LoVo (cell line): ENCODE measurements at places on chromosomes 4 and X.

DNA sequence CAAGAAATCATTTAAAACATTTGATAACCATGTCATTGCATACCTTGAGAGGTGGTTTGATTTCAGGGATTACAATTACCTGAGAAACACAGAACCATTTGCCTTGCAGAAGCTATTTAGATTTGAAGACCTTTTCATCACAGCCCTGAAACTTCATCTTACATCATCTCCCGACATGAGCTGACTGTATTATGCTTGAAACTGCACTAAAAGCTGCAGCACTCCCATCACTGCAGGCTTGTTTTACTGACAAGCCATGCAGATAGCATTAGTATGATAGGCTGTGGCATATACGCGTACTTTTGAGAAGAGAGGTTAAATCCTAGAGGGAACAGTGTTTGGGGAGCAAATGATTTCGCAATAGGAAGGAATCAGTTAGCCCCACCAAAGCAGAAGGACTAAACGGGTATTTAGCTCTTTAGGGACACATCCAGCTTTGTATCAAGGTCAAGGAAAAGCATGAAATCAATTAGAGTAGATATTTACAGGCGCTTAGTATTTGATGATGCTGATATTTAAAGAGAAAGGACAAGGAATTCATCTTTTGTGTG lies 133.2 kb upstream of the DIAPH2 start:
- no peak for DNase-seq

DNA sequence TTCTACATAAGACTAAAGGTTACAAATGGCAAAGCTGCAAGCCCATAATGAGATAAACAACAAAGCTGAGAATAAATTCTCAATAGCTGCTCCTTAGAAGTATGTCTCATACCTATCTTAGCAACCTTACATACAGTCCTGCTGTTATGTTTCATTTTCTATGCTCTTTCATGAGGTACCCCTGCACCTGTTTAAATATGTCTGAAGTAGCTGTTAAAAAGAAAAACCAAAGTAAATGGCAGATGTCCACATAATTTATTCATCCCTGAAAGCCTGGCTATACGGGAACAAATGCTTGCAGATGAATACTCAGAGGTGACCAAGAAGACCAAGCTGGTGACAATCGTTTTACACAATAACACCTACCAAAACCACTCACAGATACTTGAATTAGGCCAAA lies 22.5 kb downstream of the PPA2 start:
- DNase-seq = no peak

DNA sequence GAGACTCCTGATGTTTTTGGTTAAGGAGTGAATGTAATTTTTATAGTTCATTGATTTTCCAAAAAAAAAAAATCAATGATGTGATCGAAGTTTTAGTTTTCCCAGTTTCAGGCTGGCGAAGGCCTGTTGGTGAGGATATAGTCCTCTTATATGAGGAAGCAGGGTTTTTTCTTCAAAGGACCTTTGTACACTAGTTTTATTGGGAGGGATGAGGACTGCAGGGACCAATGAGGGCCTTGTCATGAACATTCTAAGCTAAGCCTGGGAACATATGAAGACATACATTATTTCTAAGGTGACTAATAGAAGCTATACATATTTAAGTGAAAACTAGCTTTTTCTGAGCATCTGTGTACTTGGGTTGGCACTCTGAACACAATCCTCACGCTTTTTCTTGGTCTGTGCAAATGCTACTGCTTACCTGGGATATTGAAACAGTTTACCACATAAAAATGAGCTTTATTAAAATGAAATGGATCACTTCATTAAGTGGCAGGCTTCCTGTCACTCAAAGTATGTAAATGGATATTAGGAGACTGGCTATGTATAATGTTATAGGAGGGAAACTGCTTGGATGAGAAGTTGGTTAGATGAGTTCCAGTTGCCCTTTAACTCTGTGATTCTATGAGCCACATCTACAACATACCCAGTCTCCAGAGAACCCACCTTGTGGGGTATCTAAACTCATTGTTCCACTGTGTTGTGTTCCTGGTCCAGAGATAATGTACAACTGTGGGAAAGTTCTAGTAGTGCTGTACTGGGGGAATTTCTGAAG lies 43.5 kb downstream of the SLC4A4 start:
- DNase-seq = no peak

GRCh38 chr4:41745292-41746024 lies 3.1 kb downstream of the PHOX2B start:
- no peak for DNase-seq

DNA sequence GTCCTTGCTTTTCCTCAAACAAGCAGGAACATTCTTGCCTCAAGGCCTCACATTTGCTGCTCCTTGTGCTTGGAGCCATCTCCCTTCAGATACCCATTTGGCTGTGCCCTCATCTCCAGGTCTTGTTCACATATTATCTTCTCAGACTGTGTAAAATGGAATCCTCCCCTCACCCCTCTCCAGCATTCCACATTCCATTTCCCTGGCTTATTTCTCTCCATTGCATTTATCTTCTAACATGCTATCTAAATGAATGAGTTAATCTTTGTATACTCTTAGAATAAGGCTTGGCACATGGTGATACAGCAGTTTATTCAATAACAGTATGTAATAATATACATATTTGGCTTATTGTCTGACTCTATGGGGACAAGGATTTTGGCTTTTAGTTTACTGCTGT lies 8.8 kb upstream of the GALNT7 start:
- DNase-seq = no peak

- no peak for DNase-seq
Observed at GRCh38 chrX:95907081-95907480, 777.6 kb upstream of the DIAPH2 start.

DNA sequence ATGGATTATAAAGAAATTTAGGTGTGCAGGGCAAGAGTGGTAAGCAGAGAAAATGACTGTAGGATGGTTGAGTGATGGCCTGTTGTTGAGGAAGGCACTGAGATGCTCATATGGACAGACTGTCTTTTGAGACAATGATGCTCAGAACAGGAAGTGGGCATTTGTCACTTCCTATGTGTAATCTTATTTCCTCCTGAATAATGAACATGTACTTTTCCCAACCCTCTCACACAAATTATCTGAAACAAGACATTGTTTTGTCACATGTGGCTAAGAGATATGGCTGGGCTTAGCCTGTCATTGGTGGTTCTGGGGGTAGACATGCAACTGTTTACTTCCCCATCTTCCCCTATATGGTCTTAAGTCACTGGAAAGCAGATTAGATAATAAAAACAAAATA lies 240.5 kb downstream of the CFAP47 start:
- DNase-seq = no peak

DNA sequence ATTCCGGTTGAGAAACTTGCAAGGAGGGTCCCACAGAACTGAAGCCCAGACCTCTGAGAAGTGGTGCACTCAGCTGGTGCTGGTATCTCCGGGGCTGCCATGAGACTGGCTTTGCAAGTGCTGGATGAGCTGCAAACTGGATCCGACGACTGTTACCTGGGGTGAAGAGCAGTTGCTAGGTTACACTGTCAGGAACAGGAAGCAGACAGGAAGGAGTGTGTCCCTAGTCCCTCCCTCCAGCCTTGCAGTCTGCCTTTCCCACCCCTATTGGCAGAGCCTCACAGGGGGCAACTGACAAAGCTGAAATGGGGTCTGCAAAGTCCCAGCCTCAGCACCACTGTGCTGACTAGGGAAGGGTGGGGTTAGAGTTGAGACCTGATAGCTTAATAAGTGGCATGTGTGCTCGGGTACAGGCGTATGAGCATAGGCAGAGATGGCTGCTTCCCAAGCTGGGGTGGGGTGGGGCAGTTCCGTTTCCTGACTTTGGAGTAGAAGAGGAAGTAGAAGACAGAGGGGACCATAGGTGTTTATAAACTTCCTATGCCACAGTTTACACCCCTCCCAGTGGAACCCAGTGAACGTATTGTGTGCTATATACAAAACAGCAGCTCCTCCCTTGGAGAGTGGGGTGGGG lies 18.0 kb downstream of the PPEF1 start:
- no peak for DNase-seq

GRCh38 chr4:144556636-144557035 lies 89.3 kb upstream of the HHIP start:
- DNase-seq = no peak

- DNase-seq = no peak
Observed at GRCh38 chrX:108216919-108217571, 125.5 kb downstream of the ATG4A start.

- DNase-seq = peak; percentile 91
Observed at GRCh38 chr4:158809611-158810486, 41.0 kb downstream of the FNIP2 start.

GRCh38 chrX:103730796-103731493 lies 20.2 kb downstream of the TMEM31 start:
- no peak for DNase-seq

DNA sequence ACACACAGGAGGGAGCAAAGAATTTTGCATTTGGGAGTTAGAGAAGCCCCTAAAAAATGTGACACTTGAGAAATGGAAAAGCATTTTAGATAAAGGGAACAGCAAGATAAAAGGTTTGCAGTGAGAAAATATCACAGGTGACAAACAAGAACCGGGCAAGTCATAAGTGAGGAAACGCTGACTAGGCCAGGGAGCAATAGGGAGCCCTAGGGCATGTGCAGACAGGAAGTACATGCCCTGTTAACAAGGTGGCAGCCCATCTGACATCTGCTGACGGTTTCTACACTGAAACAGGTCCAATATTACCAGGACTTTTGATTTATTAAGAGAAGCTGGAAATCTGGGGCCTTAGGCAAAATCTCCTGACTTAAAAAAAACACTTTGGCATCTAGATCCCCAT lies 4.0 kb upstream of the IL13RA1 start:
- DNase-seq = no peak

- DNase-seq = no peak
Observed at GRCh38 chr4:188819233-188819632, 680.0 kb downstream of the TRIML1 start.

DNA sequence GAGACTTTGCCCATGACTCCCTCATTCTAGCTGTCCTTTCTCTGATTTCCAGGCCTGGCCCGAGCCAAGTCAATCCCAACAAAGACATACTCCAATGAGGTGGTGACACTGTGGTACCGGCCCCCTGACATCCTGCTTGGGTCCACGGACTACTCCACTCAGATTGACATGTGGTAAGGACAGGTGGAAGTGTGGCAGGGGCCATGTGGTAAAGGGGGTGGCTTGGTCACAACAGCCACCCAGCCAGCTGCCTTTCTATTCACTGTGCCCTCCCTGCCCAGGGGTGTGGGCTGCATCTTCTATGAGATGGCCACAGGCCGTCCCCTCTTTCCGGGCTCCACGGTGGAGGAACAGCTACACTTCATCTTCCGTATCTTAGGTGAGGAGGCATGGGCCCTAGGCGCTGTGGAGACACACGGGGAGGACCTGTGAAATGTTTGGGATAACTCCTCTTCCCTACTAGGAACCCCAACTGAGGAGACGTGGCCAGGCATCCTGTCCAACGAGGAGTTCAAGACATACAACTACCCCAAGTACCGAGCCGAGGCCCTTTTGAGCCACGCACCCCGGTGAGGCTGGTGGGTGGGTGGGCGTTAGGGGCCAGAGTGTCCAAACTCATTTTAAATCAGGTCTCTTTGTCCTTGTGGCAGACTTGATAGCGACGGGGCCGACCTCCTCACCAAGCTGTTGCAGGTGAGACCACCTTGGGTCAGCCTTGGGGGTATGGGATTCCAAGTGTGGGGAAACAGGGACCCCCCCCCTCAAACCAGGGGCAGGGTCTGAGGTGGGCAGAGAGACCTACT lies 6.1 kb upstream of the USP11 start:
- no peak for DNase-seq

DNA sequence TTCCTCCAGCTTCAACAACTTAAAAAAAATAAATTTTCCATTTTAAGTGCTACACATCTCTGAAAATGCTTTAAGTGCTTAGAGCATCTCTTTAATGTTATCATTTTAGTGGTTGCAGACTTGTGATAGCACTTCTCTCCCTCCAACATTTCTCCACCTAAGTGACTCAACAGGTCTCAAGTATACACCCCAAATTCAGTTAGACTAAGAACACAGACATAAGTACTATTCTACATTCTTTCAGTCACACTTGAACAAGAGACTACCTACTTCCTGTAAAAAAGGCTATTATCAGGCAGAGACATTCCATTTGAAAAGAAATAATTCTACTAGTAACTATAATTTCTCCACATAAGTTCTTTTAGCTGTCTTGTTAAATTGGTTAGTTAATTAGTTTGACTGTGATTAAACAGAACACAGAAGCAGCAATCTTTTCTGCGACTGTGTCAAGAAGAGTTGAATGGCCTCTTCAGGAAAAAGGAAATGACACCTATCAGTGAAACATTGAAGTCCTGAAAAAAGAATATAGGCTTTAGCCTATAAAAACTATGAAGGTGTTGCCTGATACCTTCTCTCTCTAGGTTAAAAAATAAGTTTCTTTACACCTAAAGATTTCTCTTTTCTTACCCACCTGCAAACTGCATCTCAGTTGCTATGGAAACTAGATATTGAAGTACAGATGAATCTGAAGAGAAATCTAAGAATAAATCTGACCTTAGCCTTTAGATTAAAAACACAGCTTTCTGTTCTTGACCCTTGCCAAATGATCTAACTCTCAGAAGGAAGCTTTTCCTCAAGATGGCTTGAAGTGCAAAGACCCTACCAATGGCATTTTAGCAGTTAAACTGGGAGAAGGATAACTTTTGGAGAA lies 18.0 kb downstream of the NAF1 start:
- DNase-seq = no peak

GRCh38 chrX:25344161-25344936 lies 328.6 kb upstream of the ARX start:
- DNase-seq = no peak

DNA sequence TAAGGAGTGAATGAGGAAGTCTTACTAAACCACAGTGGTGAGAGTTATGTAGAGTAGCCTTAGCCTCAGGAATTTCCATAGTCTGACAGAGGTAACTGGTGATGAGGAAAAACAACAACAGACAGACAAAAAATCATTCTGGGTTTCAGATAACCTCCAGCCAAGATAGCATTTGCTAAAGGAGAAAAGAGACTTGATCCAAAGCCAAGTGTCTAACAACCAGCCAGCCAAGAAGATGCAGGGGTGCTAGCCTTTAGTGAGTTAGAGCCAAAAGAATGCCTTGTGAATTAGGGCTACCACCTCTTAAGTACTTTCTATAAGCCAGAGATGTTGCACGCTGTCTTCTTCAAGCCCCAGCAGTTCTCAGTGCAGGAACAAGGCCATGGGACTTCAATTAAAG lies 478.0 kb upstream of the CPEB2 start:
- no peak for DNase-seq

DNA sequence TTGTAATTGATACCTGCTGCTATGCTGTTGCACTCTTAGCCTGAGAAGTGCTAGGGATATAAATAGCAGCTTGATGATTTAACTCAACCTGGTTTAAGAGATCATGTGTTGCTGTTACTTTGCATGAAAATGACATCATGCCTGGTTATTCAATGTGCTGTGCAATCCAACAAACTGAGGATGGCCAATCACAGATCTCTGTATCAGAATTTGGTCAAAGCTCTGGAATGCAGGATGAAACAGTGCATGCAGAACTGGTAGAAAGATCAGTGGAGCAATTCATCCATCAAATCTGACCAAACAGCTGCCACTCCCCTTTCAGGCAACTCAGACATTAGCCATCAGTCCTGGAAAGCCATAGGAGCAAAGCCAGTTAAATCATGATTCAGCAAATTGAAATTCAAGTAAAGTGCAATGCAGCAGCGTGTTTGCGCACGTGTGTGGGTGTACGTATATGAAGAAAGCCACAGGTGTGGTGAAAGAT lies 160.3 kb upstream of the RASGEF1B start:
- DNase-seq = no peak

GRCh38 chr4:73701116-73701515 lies 39.3 kb upstream of the CXCL8 start:
- no peak for DNase-seq

GRCh38 chr4:173410079-173410478 lies 11.2 kb upstream of the SCRG1 start:
- DNase-seq = no peak

GRCh38 chrX:78618987-78619386 lies 40.1 kb downstream of the RTL3 start:
- no peak for DNase-seq
